Uterus (tissue), 4 donors: ENCODE measurements at places on chromosomes 12 and 14.

- H3K27me3 ChIP-seq: no peaks in the 10 kb centered on the region
- H3K36me3 ChIP-seq: no peaks in the 10 kb centered on the region
- DNase-seq: no peak
- H3K4me1 ChIP-seq: no peaks in the 10 kb centered on the region
Measured at GRCh38 chr12:22709292-22709691, 84.3 kb downstream of the ETNK1 start.

GRCh38 chr12:95385246-95386035, 88.5 kb upstream of the METAP2 start:
- DNase-seq: peak; percentile 22
- no peaks in the 10 kb centered on the region for H3K36me3 ChIP-seq
- no peaks in the 10 kb centered on the region for H3K27me3 ChIP-seq
- H3K4me1 ChIP-seq: peaks cover 3% of the 10 kb centered on the region

DNA sequence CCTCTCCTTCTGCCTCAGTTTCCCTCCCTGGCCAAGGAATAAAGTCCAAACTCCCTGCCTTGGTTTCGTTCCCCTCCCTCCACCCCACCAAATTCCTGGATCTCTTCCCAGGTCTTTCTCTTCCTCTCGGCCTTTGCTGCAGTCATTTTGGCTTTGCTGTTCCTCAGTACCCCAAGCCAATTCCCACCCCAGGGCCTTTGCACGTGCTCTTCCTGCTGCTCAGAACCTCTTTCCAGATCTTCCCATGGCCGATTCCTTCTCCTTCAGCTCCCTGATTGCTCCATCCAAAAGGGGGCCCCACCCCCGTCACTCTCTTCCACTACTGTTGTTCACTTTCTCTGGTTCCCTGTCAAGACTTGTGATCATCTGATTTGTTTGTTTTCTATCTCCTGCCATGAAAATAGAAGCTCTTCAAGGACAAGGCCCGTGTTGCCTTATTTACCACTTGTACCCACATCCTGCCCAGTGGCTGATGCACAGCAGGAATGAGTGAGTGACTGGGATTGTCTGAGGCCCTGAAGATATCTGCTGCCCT, 3.1 kb downstream of the HNF1A start:
- no peaks in the 10 kb centered on the region for H3K27me3 ChIP-seq
- H3K4me3 ChIP-seq: no peak overlapping the region
- H3K36me3 ChIP-seq: no peaks in the 10 kb centered on the region
- no peaks in the 10 kb centered on the region for H3K4me1 ChIP-seq

DNA sequence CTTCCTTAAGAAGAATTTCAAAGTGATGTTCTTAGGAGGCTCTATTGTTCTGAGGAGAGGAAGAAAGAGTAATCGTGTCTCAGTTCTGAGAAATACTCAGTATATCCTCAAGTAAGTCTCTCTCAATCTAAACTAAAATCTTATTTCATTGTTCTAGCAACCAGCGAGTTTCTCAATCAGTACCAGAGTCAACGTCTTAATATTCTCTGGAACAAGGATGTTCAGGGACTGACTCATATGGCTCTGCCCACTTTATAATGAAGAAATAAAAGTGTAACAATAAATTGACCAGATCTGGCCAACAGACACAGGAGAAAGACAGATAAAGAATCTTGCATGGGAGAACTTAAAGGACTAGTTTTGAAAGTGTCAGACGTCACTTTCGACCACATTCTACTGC, 469.8 kb upstream of the FLRT2 start:
- DNase-seq: no peak
- no peak overlapping the region for H3K4me3 ChIP-seq
- no peak overlapping the region for H3K27ac ChIP-seq
- no peaks in the 10 kb centered on the region for H3K36me3 ChIP-seq

DNA sequence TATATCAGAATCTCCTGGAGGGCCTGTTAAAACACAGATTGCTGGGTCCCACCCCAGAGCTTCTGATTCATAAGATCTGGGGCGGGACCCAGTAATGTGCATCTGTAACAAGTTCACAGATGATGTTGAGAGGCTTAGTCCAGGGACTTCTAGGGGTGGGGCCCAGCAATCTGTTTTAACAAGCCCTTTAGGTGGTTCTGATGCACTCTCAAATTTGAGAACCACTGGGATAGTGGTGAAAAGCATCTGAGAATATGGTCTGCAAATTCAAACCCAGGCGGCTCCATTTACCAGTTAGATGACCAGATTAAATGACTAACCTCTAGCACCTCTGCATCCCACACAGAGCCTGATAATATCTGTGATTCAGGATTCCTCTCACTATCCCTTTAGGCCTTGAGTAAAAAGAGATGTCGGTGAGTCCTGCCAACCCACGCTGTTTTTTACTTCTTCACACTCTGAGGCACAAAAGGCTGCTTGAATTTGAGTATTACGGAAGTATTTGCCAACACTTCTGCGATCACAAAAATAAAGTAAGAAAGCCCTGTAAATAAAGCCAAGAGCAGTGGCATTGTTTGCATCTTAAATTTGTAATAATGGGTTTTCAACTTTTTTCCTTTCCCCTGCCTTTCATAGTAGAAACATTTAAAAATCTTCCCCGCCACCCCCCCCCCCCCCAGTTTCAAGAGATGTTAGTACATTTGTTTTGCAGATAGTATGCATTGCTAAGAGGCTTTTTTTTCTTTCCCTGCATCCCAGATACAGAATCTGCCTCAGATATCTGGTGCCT, 1.8 kb upstream of the FRS2 start:
- no peak for DNase-seq
- no peaks in the 10 kb centered on the region for H3K27me3 ChIP-seq
- no peak overlapping the region for H3K27ac ChIP-seq
- peaks cover 11% of the 10 kb centered on the region for H3K4me1 ChIP-seq
- H3K4me3 ChIP-seq: no peak overlapping the region
- no peaks in the 10 kb centered on the region for H3K36me3 ChIP-seq

DNA sequence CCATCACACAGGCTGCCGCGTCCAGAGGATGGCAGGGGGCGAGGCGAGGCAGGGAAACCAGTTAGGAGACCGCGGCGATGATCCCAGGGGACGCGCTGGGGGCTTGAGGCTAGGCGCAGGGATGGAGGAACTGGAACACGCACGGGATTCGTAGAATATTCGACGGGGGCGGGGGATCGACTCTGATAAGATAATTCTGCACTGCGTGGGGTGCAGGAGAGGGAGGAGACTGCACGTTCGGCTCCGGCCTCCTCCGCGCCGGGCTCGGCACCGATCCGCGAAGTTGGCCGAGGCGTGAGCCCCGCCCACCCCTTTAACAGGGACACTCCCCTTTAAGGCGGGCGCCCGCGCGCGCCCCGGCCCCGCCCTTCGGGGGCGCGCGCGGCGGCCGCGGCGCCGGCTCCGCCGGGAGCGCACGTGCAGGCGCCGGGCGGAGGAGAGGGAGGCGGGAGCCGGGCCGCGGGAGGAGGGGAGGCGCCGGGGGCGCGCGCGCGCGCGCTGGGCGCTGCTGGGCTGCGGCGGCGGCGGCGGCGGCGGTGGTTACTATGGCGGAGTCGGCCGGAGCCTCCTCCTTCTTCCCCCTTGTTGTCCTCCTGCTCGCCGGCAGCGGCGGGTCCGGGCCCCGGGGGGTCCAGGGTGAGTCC, at the start of gene ACVR1B:
Gene ACVR1B, plus strand, starts transcription at position 501 of the 644 bp plus-strand sequence. Its CDS starts 45 bp downstream, at position 546.
- peak; percentile 91 for DNase-seq
- no peaks in the 10 kb centered on the region for H3K4me1 ChIP-seq
- peak within 1 kb of the TSS; percentile 92 for H3K27ac ChIP-seq
- peak within 1 kb of the TSS; percentile 92 for H3K4me3 ChIP-seq
- no peaks in the 10 kb centered on the region for H3K27me3 ChIP-seq
- H3K36me3 ChIP-seq: no peaks in the 10 kb centered on the region

GRCh38 chr12:112855375-112855774, 51.4 kb upstream of the OAS1 start:
- no peak overlapping the region for H3K27ac ChIP-seq
- no peak for DNase-seq
- H3K4me1 ChIP-seq: no peaks in the 10 kb centered on the region
- H3K27me3 ChIP-seq: no peaks in the 10 kb centered on the region
- no peak overlapping the region for H3K4me3 ChIP-seq
- no peaks in the 10 kb centered on the region for H3K36me3 ChIP-seq
